Posterior cingulate gyrus (tissue), 11 donors: ENCODE measurements at places on chromosomes 13 and 19.
A peak's percentile ranks its signal among the peaks of the same experiment; 100 is the strongest.

- no peak for DNase-seq
These were observed 67.6 kb upstream of the ZNF536 start for GRCh38 chr19:30304540-30304939.

- DNase-seq: peak; percentile 82
These were observed at the start of gene F10 for GRCh38 chr13:113122550-113123225. Gene F10 (plus strand): TSS chr13:113122799. CDS start chr13:113122856, 57 bp downstream.

DNA sequence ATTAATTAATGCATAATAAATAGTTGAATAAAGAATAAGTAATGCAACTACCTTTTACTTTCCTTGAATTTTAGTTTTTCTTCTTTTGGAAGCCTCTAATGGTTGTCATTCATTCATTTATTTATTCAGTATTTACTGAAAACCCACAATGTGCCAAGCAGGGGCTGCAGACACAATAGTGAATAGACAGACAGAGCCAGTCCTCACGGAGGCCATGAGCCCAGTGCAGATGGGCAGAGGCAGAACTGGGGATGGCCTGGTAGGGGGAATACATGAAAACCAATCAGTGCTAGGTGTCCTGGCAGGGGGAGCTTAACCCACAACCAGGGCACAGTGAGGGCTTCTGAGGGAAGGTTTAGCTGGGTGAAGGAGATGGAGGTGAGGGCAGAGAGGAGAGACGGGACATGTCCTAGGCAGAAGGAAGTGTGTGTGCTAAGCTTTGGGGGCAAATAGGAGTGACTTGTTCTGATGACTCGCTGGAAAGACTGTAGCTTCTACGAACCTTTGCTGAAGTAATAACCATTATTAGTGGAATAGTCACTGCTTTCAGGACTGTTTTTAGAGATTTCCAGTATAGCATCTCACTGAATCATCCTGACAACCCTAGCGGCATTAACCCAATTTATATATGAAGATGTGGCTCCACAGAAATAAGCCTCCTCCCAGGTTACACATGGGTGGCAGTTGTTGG is 55.9 kb downstream of the ERCC5 start:
- DNase-seq: peak; percentile 85

DNA sequence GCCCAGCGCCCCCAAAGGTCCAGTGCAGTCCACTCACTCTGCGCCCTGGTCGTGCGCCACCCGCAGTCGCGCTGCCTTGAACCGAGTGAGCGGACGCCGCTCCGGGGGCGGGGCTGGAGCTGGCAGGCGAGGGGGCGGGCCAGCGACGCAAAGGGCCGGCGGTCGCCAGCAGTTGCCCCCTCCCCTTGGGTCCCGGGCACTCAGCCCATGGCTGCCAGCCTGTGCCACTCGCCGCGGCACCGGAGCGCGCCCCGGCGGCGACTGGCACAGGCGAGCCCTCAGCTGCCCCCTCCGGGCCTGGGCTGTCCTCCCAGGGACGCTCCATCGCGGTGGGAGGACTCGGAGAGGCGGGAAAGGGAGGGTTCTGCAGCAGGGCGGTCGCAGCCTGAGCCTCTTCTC is at the start of gene S1PR5:
TSS of gene S1PR5 (minus strand) at position 87 of the 399 bp plus-strand sequence. CDS start 2,436 bp downstream, outside the sequence.
- DNase-seq: peak; percentile 92

- no peak for DNase-seq
These were observed 306.3 kb downstream of the DNAJC15 start for GRCh38 chr13:43329702-43330101.

DNA sequence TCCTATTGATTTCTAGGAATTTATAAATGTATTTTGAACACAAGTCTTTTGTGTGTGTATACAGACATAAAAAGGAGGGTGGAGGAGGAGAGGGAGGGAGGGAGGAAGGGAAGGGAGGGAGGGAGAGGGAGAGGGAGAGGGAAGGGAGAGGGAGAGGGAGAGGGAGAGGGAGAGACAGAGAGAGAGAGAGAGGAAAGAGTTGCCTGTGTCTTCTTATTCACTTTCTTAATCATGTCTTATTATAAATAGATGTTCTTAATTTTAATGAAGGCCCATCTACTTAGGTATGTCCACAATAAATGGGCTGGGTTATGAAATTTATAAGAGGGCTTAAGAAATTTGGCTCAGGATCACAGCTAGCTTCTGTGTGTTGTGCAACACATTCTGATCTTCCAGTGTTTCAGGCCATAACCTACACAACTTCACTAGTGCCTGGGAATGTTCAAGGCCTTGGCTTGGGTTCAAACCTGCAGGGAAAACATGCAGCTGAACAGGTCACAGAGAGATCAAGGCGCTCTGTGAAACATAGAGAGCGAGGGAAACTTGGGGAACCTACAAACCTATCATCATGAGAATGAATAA is 39.3 kb downstream of the ZNF45 start:
- DNase-seq: no peak

DNA sequence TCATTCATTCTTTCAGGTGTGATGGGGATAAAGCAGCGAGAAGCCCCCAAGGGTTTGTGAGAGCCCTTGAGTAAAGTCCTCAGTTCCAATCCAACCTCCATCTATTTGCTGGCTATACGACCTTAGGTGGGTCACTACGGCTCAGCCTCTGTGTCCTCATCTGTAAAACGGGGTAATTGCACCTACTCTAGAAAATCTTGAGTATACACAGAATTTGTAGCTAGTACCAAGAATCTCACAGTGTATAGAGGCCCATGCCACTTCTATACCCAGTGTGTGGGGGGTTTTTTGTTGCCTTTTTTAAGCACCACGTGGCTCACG is 406 bp upstream of the DNMT1 start:
- DNase-seq: no peak

DNA sequence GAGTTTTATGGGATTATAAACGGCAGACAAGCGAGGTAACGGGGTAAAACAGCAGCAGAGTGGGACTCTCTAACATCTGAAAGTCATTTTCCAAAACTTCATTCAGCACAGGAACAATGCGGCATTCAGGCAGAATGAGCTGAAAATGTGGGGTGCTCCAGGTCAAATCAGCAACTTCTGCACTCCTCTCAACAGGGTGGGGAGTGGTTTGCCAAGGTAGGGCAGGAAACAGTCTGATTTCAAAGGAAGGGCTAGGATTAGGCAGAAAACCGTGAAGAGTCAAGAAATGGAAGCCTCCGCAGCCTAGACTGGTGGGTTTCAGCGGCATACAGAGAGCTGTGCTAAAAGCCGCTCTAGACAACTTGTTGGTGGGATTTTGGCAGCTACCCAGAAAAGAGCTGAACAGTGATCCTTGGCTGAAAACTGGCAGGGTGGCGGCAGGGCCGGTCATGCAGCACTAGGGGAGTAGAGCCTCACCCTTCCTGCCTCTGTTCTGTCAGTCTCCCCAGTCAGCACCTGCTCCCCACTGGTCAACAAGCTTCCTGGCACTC is 154.2 kb upstream of the KLF12 start:
- peak; percentile 77 for DNase-seq

- DNase-seq: no peak
These were observed 1.6 kb upstream of the BBC3 start for GRCh38 chr19:47232422-47233211.

DNA sequence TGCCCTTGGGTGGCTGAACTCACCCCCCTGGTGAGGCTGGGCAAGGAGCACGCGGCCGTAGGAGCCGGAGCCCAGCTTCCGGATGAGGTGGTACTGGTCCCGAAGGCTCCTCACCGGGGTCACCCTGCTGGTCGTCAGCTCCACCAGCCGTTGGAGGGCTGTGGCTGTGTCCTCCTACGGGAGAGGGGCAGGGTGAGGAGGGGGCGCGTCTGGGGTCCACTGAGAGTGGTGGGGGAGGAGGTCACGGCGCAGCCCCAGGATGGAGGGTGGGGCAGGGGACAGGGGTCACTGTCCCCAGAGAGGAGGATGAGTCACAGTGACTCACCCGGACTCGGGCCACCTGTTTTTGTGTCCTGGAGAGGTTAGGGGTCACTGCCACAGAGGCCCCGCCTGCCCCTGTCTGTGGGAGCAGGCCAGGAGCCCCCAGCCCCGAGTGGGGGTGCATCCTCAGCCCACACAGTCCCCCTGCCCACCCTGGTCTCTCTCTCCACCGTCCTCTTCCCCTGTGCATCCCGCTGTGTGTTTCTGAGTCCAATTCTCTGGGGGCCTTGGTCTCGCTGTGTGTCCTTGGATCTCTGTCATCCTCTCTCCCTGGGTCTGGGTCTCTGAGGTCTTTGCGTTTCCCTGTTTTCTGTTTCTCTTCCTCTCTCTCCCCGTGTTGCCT is 435 bp downstream of the SBK3 start:
- peak; percentile 72 for DNase-seq

GRCh38 chr19:4130744-4131438 is 7.0 kb upstream of the MAP2K2 start:
- DNase-seq: no peak

GRCh38 chr13:26132756-26133155 is 80.9 kb upstream of the SHISA2 start:
- no peak for DNase-seq

DNA sequence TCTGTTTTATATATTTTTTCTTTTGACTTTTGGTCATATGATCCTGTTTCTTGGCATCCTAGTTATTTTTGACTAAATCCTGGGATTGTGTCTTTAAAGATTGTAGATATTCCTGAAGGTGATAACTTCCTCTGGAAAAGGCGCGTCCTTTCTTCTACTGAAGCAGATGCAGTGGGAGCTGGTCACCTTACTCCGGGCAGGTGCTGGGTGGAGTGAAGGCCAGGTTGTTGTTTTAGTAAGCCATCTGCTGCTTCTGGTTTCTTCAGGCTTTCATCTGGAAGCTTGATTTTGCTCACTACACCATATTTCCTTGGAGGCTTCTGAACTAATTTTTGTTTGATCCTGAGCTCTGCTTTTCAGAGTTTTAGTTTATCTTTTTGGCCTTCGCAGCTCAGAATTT is 21.5 kb downstream of the URI1 start:
- DNase-seq: no peak

- DNase-seq: no peak
These were observed 46.3 kb downstream of the UNC13A start for GRCh38 chr19:17641846-17642245.

DNA sequence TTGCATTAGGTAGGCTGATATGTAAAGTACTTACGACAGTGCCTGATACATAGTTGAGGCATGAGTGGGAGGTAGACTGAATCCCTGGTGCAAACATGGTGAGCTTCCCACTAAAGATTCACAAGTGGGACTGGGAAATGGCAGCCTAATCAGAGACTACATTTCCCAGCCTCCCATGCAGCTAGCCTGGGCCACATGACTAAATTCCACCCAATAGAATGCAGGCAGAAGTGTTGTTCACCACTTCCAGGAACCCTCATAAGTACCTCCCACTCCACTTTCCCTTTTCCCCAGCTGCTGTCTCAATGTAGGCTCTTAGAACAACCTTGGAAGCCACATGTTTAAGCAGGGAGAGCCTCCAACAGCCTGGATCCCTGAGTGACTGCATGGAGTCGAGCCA is 104.9 kb downstream of the CACNA1A start:
- no peak for DNase-seq

GRCh38 chr19:8468124-8468523 is 23.3 kb downstream of the HNRNPM start:
- DNase-seq: no peak

DNA sequence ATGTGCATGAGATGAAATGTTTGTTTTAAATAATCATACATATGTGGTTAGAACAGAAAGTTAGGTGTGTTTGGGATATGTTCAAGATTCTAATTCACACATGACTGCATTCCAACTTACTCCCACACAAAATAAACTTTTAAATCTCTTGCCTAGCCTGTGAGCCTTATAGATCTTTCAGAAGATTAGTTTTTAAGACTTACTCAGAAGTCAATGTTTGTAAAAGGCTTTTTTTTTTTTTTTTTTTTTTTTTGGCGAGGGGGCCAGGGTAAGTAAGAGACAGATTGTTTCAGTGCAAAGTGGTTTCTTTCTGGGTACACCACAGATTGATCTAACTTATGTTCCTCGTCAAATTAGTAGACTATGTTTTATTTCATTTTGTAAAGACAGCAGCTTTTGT is 39.1 kb downstream of the GPR180 start:
- DNase-seq: no peak

GRCh38 chr19:50876456-50876855 is 3.2 kb downstream of the KLK2 start:
- DNase-seq: no peak

DNA sequence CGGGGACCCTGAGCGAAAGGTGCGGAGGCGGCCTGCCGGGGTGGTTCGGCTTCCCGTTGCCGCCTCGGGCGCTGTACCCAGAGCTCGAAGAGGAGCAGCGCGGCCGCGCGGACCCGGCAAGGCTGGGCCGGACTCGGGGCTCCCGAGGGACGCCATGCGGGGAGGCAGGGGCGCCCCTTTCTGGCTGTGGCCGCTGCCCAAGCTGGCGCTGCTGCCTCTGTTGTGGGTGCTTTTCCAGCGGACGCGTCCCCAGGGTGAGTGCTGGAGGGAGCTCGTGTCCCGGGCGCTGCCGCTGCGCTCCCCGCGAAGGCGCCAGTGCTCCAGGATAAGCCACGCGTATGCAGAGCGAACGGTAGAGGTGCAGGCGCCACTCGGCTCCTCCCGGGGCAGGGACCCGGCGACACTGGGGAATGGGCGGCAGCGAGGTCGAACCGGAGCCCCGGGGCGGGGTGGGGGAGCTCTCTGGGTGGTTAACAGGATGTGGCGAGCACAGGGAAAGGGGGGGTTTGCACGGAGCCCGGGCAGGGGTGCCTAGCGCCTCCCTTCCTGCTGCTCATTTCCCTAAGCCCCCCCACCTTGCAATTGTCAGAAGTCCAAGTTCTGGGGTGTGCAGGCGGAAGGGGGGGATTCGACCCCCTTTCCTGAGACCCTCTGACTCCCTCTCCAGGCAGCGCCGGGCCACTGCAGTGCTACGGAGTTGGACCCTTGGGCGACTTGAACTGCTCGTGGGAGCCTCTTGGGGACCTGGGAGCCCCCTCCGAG is at the start of gene IL27RA:
TSS of gene IL27RA (plus strand) at position 44 of the 762 bp plus-strand sequence. CDS start at position 155, 111 bp downstream.
- peak; percentile 90 for DNase-seq

DNA sequence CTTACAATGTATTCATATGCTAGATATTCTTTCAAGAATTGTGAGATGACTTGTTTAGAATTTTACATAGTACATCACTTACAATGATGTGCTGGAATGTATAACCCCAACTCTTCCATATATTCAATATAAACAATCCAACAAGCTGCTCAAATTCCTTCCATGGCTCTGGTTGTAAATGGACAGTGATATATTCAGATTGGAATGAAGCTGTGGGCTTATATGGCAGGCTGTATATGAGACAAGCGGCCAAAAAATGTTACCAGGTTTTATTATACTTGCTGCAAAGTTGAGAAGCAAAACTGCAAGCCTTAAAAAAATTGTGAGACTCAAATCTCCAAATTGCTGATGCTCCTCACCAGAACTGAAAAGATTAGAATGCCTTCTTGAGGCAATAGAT is 83.6 kb upstream of the KLF12 start:
- DNase-seq: no peak

GRCh38 chr13:21674490-21675009 is 3.7 kb downstream of the FGF9 start:
- DNase-seq: no peak

GRCh38 chr19:6739390-6739882 is at the start of gene TRIP10:
Gene TRIP10 (plus strand): TSS chr19:6739680. CDS start chr19:6739762, 82 bp downstream.
- DNase-seq: peak; percentile 35
